Body of pancreas (tissue), 4 donors: ENCODE measurements at places on chromosomes 2 and 18.

- DNase-seq, result no peak
These were observed 49.4 kb upstream of the PKDCC start for GRCh38 chr2:41998186-41999127.

DNA sequence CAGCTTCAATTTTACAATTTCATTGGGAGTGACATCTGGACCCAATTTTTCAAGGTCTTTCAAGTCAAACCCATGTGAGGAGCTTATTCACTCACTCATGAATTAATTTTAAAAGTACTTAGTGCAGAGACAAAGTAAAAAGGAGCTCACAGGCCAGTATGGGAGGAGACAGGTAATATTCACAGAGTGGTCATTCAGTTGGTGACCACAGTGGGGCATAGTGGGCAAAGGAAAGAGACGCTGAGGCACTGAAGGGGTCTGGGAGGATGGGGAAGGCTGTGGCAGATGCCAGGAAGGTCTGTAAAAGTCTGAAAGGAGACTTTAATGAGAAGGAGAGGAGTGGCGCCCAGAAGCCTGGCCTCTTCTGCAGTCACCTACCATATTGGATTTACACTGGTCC lies 76.0 kb downstream of the CD8B2 start:
- no peak for DNase-seq

DNA sequence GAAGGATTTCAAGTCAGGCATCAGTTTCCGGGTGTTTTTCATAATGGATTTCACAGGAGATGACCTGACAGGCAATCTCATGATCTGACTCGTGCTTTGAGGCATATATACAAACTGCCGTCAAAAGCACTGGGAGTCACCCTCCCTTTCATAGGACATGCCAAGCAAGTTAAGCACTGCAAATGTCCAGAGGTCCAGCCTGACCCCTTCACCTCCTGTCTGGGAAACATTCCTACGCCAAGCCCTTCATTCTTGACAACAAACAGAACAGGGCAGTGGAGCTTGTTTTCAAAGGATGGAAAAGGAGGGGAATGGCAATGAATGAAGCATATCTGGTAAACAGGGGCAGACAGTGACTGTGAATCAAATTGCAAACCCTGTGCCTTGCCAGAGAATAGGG lies 963.6 kb downstream of the BCL11A start:
- no peak for DNase-seq

- DNase-seq, result no peak
These were observed 189.0 kb downstream of the PTH2R start for GRCh38 chr2:208595386-208596275.

DNA sequence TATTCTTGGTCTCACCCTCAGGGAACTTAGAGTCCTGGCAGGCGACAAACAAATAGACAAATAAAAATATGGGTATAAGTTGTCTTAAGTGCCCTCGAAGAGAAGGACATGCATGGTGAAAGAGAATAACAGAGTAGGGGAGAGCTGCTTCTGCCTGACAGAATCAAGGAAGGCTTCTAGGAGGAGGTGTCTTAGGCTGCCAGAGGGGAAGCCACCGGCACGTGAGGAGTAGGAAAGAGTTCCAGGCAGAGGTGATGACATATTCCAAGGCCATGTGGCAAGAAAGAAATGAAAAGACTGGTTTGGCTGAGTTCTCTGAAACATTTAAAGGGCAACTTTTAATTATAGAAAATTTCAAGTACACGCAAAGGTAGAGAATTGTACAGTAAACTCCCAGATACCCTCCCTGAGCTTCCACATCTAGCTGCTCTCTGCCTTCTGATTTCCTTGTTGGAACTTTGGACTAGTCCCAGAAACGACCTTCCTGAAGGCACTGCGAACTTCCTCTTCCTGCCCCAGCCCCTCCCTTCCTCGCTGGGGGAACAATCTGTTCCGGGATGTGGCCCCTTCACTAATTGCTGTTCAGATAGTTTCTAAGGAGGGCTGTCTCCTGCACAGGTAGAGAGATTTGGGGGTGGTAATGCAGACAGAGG lies 91.7 kb downstream of the DYSF start:
- DNase-seq, result no peak

- no peak for DNase-seq
These were observed 71.4 kb downstream of the MARCHF4 start for GRCh38 chr2:216300906-216301305.
